ENCODE measurements at places on chromosomes 4 and X.
A peak's percentile ranks its signal among the peaks of the same experiment; 100 is the strongest.

GRCh38 chr4:70614184-70614555, 14.4 kb upstream of the ENAM start:
- no peak for DNase-seq

DNA sequence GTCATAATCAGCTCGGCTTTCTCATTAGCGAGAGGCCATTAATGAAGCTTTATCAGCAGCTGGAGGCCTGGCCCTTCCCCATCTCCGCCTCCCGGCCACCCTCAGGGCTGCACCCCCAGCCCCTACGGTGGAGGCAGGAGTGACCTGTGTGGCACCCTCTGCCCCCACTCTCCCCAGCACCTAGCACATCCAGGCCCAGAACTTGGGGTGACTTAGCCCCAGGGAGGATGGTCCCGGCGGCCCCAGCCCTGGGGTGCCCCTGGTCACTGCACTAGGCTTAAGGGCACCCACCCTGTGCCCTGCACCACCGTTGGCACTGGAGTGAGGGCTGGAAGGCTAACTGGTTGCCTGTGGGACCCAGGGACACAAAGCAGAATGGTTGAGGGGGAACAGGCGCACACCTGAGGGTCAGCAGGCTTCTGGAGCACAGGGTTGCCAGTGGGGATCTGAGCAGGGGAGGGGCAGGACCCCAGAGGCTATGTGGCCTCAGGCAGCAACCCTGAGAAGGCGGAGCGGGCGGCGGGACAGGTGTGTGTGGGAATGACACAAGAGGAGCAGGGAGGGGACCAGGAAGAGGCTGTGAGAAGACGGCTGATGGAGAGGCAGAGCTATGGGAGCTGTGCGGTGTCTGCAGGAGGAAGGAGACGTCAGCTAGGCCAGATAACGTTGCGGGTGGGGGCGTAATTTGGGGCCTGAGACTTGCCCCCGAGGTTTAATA, 120.2 kb downstream of the FAM53A start:
- DNase-seq: no peak

GRCh38 chr4:27791640-27792039, 931.0 kb downstream of the STIM2 start:
- no peak for DNase-seq

- DNase-seq: no peak
Measured at GRCh38 chrX:33211356-33212260, at the start of gene DMD. DMD (minus strand) TSS chrX:33211549; CDS start chrX:33211312, 237 bp downstream.

DNA sequence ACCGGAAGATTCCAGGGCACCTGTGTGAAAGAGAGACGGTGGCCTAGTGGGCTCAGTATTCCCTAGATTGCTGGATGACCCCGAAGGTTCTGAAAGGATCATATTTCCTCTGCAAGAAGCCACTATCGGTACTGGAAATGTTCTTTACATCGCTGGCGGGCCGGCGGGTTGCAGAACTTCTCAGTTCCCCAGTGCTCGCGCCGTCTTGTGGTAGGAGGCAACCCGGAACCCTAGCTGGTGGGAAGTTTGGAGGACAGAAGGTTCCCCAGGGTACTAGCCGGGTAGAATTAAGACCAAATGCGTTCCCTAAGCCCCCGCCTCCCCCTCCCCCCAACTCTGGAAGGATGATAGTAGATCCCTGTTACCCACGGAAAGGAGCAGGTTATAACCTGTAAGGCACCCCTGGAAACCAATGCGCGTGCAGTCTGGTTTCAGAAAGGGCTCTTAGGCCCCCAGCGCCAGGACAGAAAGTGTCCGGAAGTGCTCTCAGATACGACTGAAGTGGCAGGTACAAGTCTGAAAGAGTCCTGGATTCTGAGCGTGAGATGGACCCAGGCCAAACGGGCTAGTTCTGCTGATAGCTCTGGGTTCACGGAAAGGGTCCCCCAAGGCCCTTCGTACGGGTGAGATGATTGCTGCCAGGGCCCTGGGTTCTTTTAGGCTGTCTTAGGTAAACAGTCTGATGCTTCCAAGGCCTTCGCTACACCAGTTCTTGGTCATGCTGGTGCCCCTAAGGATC, 61.7 kb upstream of the DCAF8L1 start:
- DNase-seq: no peak

DNA sequence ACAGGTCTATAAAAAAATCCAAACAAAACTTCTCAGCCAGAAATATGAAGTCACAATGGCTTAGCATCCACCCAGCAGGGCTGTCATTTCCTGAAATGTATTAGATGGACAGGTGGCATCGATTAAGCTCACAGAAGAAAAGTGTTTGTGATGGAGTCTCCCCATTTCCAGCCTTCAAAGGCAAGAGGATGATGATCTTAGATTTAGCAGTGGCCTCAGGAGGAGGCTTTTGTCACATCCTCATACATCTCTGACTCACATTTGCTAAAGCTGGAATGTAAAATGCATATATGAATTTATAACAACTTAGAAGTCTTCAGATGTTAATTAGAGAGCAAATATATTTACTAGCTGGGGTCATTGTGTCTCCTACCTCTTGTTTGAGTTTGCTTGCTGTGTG, 441.9 kb downstream of the SPRY1 start:
- no peak for DNase-seq

DNA sequence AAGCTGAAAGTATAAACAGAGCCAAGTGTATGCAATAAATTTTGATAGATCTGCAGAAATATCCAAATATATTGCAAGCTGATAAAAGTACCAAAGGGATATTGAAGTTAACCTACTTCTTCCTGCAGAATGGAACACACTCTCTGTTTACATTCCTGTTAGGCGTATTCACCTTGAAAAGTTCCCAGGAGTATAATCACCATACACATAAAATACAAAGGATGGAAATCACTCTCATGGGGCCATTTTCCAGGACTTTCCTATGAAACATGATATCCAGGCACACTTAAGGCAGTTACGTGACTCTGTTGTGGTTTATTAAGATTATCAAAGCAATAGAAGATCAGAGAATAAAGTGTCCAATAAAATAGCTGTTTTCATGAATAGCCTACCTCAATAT, 1142.3 kb downstream of the NLGN4X start:
- DNase-seq: no peak

GRCh38 chr4:89257376-89257775, 50.2 kb downstream of the GPRIN3 start:
- DNase-seq: no peak

- DNase-seq: no peak
Measured at GRCh38 chrX:40094041-40094899, 3.5 kb downstream of the BCOR start.

DNA sequence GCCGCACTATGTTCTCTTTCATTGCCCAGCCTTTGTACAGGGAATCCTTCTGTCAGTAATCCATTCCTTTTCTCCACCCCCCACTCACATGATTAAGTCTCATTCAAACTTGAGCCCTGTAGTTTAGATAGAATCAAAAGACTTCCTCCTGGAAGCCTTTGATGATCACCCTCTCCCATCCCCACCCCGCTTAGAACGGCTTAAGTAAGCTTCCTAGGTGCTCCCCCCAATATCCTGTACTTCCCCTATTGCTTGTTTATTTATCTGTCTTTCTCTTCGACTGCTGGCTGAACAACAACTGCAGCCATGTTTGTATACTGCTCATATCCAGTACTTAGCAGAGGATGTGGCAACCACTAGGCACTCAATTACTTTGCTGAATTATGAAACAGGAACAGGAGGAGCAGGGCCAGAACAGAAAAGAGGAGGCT, 38.5 kb upstream of the GPC3 start:
- no peak for DNase-seq

GRCh38 chrX:136666088-136666487, 18.1 kb downstream of the CD40LG start:
- no peak for DNase-seq

- DNase-seq: no peak
Measured at GRCh38 chr4:89781321-89781720, 55.6 kb downstream of the SNCA start.

DNA sequence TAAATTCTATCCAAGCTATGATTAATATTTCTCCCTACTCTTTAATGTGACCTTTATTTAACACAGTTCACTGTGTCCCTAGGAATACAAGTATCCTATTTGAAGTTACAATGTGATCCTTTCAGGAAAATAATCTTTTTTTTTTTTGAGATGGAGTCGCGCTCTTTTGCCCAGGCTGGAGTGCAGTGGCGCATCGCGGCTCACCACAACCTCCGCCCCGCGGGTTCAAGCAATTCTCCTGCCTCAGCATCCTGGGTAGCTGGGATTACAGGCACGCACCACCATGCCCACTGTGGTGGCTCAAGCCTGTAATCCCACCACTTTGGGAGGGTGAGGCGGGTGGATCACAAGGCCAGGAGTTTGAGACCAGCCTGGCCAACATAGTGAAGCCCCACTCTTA, 21.9 kb downstream of the TBCK start:
- DNase-seq: no peak

GRCh38 chrX:23201706-23202105, 132.9 kb upstream of the PTCHD1 start:
- no peak for DNase-seq

GRCh38 chr4:37424753-37425152, 180.2 kb downstream of the NWD2 start:
- DNase-seq: no peak

- DNase-seq: peak; percentile 0
Measured at GRCh38 chr4:67087897-67088296, 457.4 kb downstream of the CENPC start.

DNA sequence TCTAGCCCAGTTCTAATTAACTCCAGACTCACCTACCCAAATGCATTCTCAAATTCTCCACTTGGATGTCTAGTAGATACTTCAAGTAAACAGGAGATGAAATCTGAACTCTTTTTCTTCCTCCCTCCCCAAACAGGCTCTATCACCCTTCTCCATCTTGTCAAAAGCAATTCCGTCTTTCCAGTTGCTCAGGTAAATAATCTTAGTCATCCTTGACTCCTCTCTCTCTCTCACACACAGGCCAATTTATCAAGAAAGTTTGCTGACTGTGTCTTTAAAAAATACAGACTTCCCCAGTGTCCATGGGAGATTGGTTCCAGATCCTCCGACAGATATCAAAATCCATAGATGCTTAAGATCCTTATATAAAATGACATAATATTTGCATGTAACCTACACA, 12.9 kb downstream of the TXK start:
- no peak for DNase-seq

DNA sequence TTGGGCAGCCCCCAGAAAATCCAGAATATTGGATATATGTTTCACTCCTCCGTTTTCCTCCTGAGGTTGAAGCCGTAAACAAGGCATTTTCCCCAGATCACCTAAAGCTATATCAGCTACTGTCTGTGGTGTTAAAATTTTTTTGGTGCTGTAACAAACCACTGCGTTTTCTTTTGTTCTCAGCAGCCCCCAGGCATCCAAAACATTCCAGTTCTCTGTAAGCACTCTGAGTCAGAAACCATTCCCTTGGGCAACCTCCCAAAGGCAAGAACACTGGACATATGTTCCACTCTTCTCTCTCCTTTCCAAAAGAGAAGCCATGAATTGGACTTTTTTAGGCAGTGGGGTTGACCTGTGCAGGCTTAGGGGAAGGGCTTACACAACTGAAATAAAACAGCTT, 310.9 kb downstream of the MID1IP1 start:
- no peak for DNase-seq
